ENCODE measurements at places on chromosomes 6 and 20. TPM values are rescaled to one million over a fixed set of nuclear protein-coding genes. Genes with fewer than 3 reads are reported as not detected.

- DNase-seq, result no peak
- no peak overlapping the region for H3K4me3 ChIP-seq
- H3K4me1 ChIP-seq, result peaks cover 24% of the 10 kb centered on the region
- H3K36me3 ChIP-seq, result peaks cover 8% of the 10 kb centered on the region
These were observed 3.0 kb downstream of the SLC18B1 start for GRCh38 chr6:132795461-132795860.

- no peaks in the 10 kb centered on the region for H3K36me3 ChIP-seq
- no peaks in the 10 kb centered on the region for H3K27me3 ChIP-seq
These were observed 238.8 kb upstream of the SLC35B3 start for GRCh38 chr6:8674126-8674525.

- H3K36me3 ChIP-seq, result no peaks in the 10 kb centered on the region
- DNase-seq, result no peak
- H3K27me3 ChIP-seq, result peaks cover 9% of the 10 kb centered on the region
These were observed 55.3 kb upstream of the UFL1 start for GRCh38 chr6:96466147-96466863.

GRCh38 chr6:130853555-130854183, 26.5 kb downstream of the SMLR1 start:
- peaks cover 12% of the 10 kb centered on the region for H3K4me1 ChIP-seq
- no peak for DNase-seq
- H3K27me3 ChIP-seq, result no peaks in the 10 kb centered on the region

Gene OPRM1
- total RNA-seq, result not detected

GRCh38 chr6:163457637-163458561, 43.4 kb downstream of the QKI start:
- peak overlapping the region; percentile 65 for H3K27ac ChIP-seq
- peak; percentile 18 for DNase-seq

GRCh38 chr6:170097505-170098427, 193.1 kb downstream of the DLL1 start:
- peaks cover 6% of the 10 kb centered on the region for H3K27me3 ChIP-seq
- H3K4me3 ChIP-seq, result no peak overlapping the region
- H3K36me3 ChIP-seq, result no peaks in the 10 kb centered on the region
- no peak for DNase-seq
- no peaks in the 10 kb centered on the region for H3K4me1 ChIP-seq

- H3K4me1 ChIP-seq, result no peaks in the 10 kb centered on the region
- DNase-seq, result no peak
- H3K4me3 ChIP-seq, result no peak overlapping the region
- peaks cover 9% of the 10 kb centered on the region for H3K27me3 ChIP-seq
These were observed 29.9 kb upstream of the FERMT1 start for GRCh38 chr20:6152777-6153176.

DNA sequence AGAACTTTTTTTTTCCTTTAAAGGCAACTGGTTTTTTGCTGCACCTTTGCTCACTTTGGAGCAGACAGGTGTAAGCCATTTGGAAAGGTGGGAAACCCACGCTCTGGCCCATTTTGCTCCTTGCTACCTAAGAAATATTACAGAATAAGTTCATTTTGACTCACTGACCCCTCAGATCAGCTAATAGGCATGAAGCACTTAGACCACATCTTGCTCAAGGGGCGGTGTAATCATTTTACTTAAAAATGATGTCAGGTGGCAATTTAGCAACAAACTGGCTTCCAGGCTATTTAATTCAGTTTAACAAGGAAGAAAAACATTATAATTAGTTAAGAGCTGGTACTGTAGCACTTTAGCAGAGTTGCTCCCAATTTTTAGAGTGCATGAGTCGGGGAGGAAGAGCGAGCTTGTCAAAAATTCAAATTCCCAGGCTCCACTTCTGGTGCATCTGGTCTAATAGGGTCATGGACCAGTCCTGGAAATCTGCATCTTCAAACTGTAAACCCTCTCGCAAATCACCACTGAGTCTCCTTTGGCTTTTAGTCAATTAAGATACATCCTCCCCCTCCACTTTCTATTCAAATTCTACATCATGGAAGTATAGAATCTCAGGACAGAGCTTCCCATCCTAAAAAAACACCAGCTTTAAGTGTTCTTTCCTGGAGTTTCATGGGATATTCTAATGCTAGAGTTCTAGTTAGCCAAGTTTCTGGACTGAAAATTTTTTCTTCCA, 38.2 kb downstream of the JAG1 start:
- H3K27me3 ChIP-seq, result no peaks in the 10 kb centered on the region
- H3K27ac ChIP-seq, result no peak overlapping the region
- no peaks in the 10 kb centered on the region for H3K4me1 ChIP-seq
- no peaks in the 10 kb centered on the region for H3K36me3 ChIP-seq
- no peak overlapping the region for H3K4me3 ChIP-seq

Gene RAB32
- total RNA-seq, result 0.30 TPM

DNA sequence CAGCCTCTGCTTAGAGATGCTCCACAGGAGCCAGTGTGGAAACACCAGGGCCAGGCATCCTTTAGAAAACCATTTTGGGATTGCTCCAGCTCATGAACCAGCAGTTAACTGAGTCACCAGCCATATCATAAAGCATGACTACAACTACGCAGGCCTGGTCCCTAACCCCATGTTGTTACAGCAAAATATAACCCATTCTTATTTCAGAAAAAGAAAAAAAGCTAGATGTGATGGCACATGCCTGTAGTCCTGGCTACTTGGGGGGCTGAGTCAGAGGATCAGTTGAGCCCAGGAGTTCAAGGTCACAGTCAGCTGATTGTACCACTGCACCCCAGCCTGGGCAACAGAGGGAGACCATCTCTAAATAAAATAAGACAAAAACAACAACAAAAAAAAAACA, 36.8 kb downstream of the C6orf15 start:
- H3K27me3 ChIP-seq, result peaks cover 2% of the 10 kb centered on the region
- peaks cover 5% of the 10 kb centered on the region for H3K4me1 ChIP-seq
- DNase-seq, result no peak
- no peaks in the 10 kb centered on the region for H3K36me3 ChIP-seq
- no peak overlapping the region for H3K27ac ChIP-seq

GRCh38 chr6:81003156-81003555, 749.3 kb downstream of the TENT5A start:
- no peaks in the 10 kb centered on the region for H3K36me3 ChIP-seq
- H3K27ac ChIP-seq, result no peak overlapping the region
- H3K27me3 ChIP-seq, result no peaks in the 10 kb centered on the region

GRCh38 chr20:137668-138490, 4.5 kb upstream of the DEFB126 start:
- H3K27ac ChIP-seq, result no peak overlapping the region
- H3K4me1 ChIP-seq, result no peaks in the 10 kb centered on the region
- H3K4me3 ChIP-seq, result no peak overlapping the region
- peaks cover 21% of the 10 kb centered on the region for H3K27me3 ChIP-seq
- DNase-seq, result peak; percentile 18

GRCh38 chr6:89952105-89952671, 57.9 kb downstream of the GJA10 start:
- peak; percentile 33 for DNase-seq
- peak overlapping the region; percentile 46 for H3K4me3 ChIP-seq
- H3K4me1 ChIP-seq, result peaks cover 64% of the 10 kb centered on the region
- H3K27me3 ChIP-seq, result no peaks in the 10 kb centered on the region
- H3K36me3 ChIP-seq, result peaks cover 38% of the 10 kb centered on the region

DNA sequence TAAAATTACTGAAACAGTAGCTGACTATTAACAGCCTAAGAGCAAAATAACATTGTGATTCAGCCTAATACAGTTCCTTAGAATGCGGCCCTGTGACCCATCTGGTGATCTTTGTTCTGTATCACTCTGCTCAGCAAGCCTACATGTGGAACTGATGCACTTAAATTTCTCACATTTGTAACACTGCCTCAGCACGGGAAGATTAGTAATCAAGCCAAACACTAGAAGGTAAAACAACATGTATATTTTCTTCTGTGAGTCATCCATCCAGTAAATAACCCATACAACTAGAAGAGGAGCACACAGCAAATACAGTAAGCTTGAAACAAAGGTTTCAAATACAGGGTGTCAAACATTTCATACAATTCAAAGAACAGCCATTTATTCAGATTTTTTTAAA, 189.7 kb upstream of the NOX3 start:
- no peaks in the 10 kb centered on the region for H3K4me1 ChIP-seq
- no peak overlapping the region for H3K4me3 ChIP-seq
- DNase-seq, result no peak
- no peaks in the 10 kb centered on the region for H3K27me3 ChIP-seq
- no peaks in the 10 kb centered on the region for H3K36me3 ChIP-seq

DNA sequence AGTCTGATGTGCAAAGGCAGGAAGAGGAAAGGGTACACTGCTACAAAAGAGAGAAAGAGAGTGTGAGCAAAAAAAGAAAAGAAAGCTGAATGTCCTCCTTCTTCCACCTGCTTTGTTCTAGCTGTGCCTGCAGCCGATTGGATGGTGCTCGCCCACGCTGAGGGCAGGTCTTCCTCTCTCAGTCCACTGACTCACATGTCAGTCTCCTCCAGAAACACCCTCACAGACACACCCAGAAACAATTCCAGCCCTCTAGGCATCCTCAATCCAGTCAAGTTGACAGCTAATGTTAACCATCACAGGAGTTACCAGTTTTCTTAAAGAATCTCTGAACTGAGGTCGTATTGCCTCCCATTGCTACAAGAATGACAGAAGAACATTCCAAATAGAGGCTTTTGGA, 411.9 kb upstream of the SASH1 start:
- DNase-seq, result no peak
- H3K4me1 ChIP-seq, result no peaks in the 10 kb centered on the region
- H3K4me3 ChIP-seq, result no peak overlapping the region
- H3K36me3 ChIP-seq, result no peaks in the 10 kb centered on the region

GRCh38 chr6:105313211-105313610, 89.7 kb downstream of the PREP start:
- H3K36me3 ChIP-seq, result peaks cover 31% of the 10 kb centered on the region
- no peaks in the 10 kb centered on the region for H3K27me3 ChIP-seq
- no peak overlapping the region for H3K4me3 ChIP-seq
- no peak overlapping the region for H3K27ac ChIP-seq

GRCh38 chr6:116665464-116665863, 3.1 kb downstream of the ZUP1 start:
- no peak overlapping the region for H3K27ac ChIP-seq
- peak overlapping the region; percentile 6 for H3K4me3 ChIP-seq
- peaks cover 57% of the 10 kb centered on the region for H3K4me1 ChIP-seq

DNA sequence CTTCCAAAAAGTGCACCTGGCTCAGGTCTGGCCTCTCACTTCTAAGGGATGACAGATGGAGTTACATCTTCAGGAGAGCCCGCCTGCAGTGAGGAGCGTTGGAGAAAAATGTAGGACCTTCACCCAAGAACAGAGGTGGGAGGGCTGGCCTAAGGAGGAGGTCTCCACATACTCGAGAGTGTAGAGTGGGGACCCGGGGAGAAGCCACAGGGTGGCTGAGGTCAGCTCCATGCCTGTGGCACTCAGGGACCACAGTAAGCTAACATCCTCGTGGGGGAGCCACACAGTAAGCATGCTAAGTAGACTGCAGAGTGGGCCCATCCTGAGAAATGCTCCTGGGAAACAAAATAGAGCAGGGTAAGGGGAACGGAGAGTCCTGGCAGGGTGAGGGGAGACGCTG, 24.0 kb downstream of the AAR2 start:
- H3K4me3 ChIP-seq, result no peak overlapping the region
- H3K27ac ChIP-seq, result no peak overlapping the region
- no peak for DNase-seq
- peaks cover 15% of the 10 kb centered on the region for H3K36me3 ChIP-seq
- H3K4me1 ChIP-seq, result no peaks in the 10 kb centered on the region
- H3K27me3 ChIP-seq, result no peaks in the 10 kb centered on the region

- no peak overlapping the region for H3K4me3 ChIP-seq
- H3K4me1 ChIP-seq, result peaks cover 39% of the 10 kb centered on the region
- peaks cover 4% of the 10 kb centered on the region for H3K36me3 ChIP-seq
- no peak overlapping the region for H3K27ac ChIP-seq
- no peaks in the 10 kb centered on the region for H3K27me3 ChIP-seq
These were observed 27.3 kb downstream of the SRSF3 start for GRCh38 chr6:36621371-36621855.

DNA sequence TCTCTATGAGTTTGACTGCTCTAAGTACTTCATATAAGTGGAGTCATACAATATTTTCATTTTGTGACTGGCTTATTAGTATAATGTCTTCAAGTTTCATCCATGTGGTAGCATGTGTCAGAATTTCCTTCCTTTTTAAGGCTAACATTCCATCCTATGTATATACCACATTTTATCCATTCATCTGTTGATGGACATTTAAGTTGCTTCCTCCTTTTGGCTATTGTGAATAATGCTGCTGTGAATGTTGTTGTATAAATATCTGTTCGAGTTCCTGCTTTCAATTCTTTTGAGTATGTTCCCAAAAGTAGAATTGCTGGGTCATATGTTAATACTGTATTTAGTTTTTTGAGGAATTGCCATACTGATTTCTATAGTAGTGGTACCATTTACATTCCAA, 79.5 kb downstream of the PTPRA start:
- H3K27me3 ChIP-seq, result no peaks in the 10 kb centered on the region
- H3K4me3 ChIP-seq, result no peak overlapping the region
- DNase-seq, result no peak
- peaks cover 30% of the 10 kb centered on the region for H3K36me3 ChIP-seq
- H3K4me1 ChIP-seq, result peaks cover 12% of the 10 kb centered on the region
- H3K27ac ChIP-seq, result no peak overlapping the region

- H3K4me1 ChIP-seq, result peaks cover 43% of the 10 kb centered on the region
- no peaks in the 10 kb centered on the region for H3K27me3 ChIP-seq
- peaks cover 25% of the 10 kb centered on the region for H3K36me3 ChIP-seq
- DNase-seq, result no peak
- H3K27ac ChIP-seq, result no peak overlapping the region
These were observed 23.9 kb upstream of the MICB start for GRCh38 chr6:31473780-31474761.

DNA sequence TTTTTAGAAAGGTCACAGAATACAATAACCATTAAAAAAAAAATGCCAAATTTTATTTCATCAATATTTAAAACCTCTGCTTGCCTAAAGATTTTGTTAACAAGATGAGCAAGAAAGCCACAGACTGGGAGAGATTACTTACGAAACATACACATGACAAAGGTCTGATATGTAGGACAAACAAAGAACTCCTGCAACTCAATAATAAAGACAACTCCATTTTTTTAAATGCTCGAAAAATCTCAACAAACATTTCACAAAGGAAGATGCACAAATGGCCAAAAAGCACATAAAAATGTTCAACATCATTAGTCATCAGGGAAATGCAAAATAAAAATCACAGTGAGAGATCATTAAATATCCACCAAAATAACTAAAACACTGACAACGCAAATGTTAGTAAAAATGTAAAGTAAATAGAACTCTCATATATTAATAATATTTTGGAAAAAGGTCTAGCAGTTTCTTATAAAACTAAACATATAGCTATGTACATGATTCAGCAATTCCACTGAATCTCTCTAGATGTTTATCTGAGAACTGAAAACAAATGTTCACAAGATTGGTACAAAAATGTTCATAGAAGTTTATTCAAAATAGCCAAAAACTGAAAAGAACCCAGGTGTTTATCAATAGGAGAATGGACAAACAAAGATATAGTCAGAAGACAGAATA, 10.3 kb downstream of the STK38 start:
- H3K4me3 ChIP-seq, result no peak overlapping the region
- H3K36me3 ChIP-seq, result peaks cover 84% of the 10 kb centered on the region

DNA sequence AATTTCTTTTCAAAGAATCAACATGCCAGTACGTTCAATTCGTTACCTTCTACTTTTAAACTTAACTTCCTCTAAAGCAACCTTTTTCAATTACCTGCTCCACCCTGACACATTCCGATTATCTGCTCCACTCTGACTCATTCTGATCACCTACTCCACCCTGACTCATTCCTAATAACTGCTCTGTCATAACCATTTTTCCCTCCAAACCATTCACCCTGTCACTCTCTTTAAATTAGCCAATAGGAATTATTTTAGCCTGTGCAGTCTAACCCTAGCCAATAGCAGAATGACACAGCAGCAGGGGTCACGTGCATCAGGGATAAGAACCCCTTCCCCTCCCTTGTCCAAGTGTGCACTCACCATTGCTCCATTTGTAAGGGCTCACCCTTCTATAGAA, 557.4 kb upstream of the EYS start:
- no peaks in the 10 kb centered on the region for H3K27me3 ChIP-seq
- no peak overlapping the region for H3K4me3 ChIP-seq
- no peak overlapping the region for H3K27ac ChIP-seq
- DNase-seq, result no peak
